ENCODE measurements at places on chromosomes 7 and 10. TPM values are rescaled to one million over a fixed set of nuclear protein-coding genes. Genes with fewer than 3 reads are reported as not detected.

The KEL gene
- total RNA-seq = not detected

The CPXM2 gene
- 19.8 TPM for total RNA-seq

The TDRD1 gene
- not detected for total RNA-seq

DNA sequence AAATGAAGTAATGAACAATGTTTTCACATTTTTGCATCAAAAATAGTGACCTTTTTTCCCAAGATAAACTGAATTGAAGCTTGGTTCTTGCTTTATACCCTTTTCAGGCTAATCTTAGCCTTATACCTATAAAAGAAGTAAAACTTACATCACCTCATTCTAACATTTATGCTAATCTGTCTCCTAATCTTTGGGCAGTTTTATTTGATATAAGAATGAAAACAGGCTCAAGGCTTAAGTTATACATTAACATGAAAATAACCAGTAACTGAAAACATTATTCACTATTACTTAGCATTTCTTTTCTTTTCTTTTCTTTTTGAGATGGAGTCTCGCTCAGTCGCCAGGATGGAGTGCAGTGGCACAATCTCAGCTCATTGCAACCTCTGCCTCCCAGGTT, 113.1 kb downstream of the HIBADH start:
- H3K4me1 ChIP-seq = peaks cover 9% of the 10 kb centered on the region
- DNase-seq = no peak
- no peak overlapping the region for H3K4me3 ChIP-seq
- no peak overlapping the region for H3K27ac ChIP-seq
- H3K36me3 ChIP-seq = no peaks in the 10 kb centered on the region

GRCh38 chr7:46131916-46132795, 211.1 kb upstream of the IGFBP3 start:
- H3K4me1 ChIP-seq = no peaks in the 10 kb centered on the region
- no peak overlapping the region for H3K27ac ChIP-seq
- no peak overlapping the region for H3K4me3 ChIP-seq
- no peaks in the 10 kb centered on the region for H3K27me3 ChIP-seq
- DNase-seq = peak; percentile 34

DNA sequence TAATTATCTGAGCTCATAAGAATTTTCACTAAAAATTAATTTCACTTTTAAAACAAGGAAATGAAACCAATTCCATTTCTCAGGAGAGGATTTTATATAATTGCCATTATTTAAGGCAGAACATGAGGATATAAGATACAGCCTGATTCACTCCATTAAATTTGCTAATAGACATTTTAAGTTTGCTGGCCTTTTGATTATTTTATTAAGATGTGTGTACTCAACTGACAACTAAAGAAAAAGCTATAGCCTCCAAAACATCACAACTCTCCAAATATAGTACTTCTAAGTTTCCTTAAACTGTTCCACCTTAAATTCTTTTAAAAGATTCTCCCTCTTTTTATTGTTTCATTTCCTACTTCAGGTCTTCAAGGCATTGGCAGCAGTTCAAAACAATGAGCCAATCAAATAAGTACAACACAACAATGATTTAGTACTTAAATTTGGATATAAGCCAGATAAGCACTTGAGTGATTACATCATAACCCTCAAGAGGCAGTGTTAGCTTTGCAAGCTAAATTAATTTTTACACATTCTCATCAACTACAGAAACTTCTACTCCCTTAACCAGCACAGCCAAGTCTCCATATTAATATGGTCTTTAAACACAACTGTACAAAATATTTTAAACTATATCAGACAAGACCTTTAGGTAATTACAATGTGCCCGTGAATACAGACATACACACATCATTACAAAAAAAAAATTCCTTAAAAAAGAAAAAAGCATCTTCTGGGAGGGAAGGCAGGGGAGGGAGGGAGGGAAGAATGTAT, 121.8 kb downstream of the KMT2C start:
- peak; percentile 52 for DNase-seq
- no peaks in the 10 kb centered on the region for H3K27me3 ChIP-seq
- H3K4me3 ChIP-seq = no peak overlapping the region
- no peak overlapping the region for H3K27ac ChIP-seq
- H3K36me3 ChIP-seq = 0 out of 2 replicates have a peak, but pooled peaks cover 9% of the 10 kb centered on the region
